GM19239 (cell line): ENCODE measurements at places on chromosomes 1 and 21.

- no peak for DNase-seq
Observed at GRCh38 chr1:243715285-243715684, 134.8 kb downstream of the AKT3 start.

DNA sequence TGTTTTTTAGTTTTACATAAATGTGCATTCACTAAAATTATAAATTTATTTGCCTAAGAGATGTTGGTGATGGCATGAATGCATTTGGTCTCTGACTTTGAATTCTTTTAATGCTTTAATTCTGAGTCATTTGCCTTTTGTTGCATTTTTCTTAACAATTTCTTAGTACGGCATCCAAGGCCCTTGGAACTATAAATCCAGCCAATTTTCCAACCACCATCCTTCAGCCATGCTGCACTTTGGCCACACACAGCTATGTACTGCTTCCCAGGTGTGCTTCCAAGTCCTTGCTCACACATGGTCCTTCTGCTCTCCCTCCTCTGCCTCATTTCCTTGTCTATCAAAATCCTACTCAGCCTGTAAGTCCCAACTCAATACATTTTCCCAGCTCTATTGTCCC lies 161.0 kb downstream of the DHRS3 start:
- DNase-seq: no peak

- DNase-seq: no peak
Observed at GRCh38 chr1:9119745-9120144, 9.2 kb downstream of the GPR157 start.

DNA sequence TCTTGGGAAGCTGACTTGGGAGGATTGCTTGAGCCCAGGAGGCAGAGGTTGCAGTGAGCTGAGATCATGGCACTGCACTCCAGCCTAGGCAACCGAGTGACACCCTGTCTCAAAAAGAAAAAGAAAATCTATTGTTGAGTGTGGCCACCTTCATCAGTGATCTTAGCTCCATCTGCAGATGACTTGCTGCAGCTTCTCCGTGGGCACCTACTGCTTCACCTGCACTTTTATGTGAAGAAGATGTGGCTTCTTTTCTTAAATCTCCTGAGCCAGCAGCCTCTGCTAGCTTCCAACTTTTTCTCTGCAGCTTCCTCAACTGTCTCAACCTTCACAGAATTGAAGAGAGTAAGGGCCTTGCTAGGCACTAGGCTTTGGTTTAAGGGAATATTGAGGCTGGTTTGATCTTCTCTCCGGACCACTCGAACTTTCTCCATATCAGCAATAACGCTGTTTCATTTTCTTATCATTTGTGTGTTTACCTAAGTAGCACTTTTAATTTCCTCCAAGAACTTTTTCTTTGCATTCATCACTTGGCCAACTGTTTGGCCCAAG lies 28.0 kb downstream of the AGPAT3 start:
- no peak for DNase-seq

DNA sequence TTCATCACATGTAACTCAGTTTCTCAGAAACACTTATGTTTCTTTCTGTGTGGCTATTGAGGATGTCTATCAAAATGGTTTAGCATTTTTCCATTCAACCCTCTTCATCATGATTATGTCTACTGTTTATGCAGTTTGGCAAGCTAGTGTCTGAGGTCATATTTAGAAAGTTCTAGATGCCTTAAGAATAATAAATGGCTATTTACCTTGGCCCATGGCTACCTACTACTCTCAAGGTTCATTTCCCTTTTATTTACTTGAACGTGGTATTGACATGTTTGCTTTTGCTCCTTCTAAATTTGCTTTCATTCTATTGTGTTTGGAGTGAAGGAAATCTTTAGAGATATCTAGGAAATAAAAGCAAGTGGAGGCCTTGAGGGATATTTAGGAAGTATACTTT lies 193.7 kb upstream of the OLFM3 start:
- no peak for DNase-seq

GRCh38 chr1:230498704-230499103 lies 72.6 kb upstream of the PGBD5 start:
- DNase-seq: no peak

- DNase-seq: no peak
Observed at GRCh38 chr1:1929639-1930545, 10.8 kb upstream of the TMEM52 start.

DNA sequence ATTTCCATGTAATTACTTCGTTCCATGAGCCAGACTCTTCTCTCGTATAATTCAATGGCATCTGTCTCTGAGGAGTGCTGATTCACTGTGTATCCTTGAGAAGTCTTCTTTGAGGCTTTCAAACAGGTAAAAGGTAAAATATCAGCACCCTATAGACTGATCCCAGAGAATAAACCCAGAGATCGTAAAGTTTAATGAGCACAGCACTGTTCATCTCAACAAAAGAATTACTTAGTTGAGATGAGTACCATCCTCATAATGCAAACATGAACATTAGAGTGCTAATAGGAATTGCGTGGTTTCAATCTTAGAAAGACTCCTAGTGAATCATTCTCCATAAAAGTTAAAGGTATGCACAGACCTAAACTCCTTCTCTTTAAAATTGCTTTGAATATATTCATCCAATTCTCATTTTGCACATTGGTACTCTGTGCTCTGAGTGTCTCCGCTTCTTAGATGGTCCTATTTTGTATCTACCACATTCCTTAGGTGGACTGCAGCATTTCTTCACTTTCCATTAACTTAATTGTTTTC lies 97.2 kb downstream of the TBX15 start:
- DNase-seq: no peak

GRCh38 chr1:199778324-199778955 lies 249.1 kb upstream of the NR5A2 start:
- DNase-seq: no peak

- no peak for DNase-seq
Observed at GRCh38 chr1:209879539-209879938, 51.8 kb downstream of the UTP25 start.

GRCh38 chr1:12161324-12161661 lies 5.5 kb upstream of the TNFRSF1B start:
- no peak for DNase-seq

- DNase-seq: no peak
Observed at GRCh38 chr1:54051933-54052430, 1.0 kb downstream of the TMEM59 start.

- DNase-seq: no peak
Observed at GRCh38 chr1:222665964-222666363, 46.3 kb downstream of the AIDA start.

DNA sequence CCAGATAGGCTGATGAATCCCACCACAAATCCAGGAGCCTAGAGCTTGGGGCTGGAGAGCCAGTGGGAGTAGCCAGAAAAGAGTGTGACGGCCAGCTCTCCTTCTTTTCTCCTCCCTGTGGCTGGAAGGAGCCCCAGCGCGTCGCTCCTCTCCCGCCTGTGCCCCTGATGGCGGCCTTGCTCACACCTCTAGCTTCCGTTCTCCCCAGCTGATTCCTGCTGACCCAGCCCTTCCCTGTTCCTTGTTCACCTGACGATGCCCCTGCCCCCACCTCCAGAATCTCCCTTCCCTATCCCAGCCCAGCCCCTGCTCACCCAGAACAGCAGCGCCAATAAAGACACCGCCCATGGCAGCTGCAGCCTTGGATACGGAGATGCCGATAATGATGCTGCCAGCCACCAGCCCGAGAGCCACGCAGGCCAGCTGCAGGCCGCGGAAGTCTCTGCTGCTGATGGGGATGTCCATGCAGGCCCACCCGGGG lies 656 bp downstream of the KNCN start:
- DNase-seq: no peak

DNA sequence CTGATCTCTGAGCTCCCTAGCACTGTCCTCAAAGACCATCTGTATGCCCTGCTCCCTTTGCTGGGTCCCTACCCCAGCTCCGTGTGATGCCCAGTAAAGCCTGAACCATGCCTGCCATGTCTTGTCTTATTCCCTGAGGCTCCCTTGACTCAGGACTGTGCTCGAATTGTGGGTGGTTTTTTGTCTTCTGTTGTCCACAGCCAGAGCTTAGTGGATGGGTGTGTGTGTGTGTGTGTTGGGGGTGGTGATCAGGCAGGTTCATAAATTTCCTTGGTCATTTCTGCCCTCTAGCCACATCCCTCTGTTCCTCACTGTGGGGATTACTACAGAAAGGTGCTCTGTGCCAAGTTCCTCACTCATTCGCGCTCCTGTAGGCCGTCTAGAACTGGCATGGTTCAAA lies 5.7 kb downstream of the GSTM5 start:
- DNase-seq: no peak

DNA sequence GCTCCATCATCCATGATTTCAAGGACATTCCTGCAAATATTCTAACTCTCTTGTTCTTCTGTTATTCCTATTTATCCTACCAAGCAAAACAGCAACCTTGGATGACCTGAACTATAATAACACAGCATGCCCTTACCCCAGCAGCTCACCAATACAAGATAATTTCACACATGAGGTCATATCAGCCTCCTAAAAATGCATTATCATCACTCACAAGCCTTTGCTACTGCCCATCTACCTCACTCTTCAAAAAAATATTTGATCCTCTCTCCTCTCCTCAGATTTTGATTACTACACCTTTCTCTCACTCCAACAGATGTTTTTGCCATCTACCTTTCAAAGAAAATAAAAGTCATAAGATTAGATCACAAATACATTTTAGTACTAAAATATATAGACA lies 777.6 kb upstream of the NCAM2 start:
- DNase-seq: no peak

DNA sequence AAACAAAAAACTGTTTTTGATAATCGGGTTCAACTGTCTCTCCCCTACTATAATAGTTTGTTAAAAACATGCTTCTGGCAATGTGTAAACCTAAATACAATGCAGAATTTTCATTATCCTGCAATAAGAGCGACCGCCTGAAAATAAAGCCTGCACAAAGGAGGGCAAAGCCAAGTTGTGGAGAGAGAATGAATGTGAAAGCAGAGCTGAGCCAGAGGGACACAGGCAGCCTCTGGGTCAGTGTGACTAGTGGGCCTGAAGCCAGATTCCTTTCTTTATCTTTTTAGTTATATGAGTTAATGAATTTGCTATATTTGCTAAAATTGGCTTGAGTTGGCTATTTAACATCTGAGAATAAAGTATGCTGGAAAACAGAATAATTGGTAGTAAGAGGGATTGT lies 615.2 kb downstream of the PLA2G4A start:
- DNase-seq: no peak

- DNase-seq: no peak
Observed at GRCh38 chr1:14969006-14969405, 184.5 kb upstream of the TMEM51 start.

DNA sequence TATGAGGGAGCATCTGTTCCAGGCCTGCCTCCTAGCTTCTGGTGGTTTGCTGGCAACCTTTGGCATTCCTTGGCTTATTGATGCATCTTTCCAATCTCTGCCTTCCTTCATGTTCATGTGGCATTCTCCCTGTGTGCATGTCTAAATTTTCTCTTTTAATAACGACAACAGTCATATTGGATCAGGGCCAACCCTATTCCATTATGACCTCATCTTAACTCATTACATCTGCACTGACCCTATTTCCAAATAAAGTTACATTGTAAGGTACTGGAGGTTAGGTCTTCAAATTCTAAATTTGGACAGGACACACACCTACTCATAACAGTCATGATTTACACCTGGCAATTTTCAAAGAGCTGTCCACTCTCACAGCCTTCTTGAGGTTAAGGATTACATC lies 117.2 kb upstream of the FGGY start:
- no peak for DNase-seq
